Right ventricle myocardium superior (tissue), 1 donor: ENCODE measurements at places on chromosomes 13 and 19.

- DNase-seq: peak; percentile 47
These were observed 2.0 kb upstream of the KLF12 start for GRCh38 chr13:74136084-74136658.

DNA sequence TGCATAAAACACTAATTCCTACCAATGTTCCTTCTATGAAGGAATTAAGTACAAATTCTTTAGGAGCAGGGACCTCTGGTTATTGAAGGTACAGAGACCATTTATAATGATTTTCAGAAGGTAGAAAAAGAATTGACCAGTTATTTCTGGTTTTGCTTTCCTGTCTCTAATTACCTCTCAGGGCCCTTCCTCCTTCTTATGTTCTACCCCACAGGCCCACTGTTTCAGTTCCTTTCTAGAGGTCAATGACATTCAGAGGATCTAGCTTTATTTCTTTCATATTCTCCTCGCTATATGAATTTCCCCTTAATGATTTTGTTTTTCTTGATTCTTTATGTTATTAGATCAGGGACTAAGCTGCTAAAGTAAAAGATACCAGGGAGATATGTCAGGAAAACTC, 345.0 kb upstream of the SPRY2 start:
- no peak for DNase-seq

DNA sequence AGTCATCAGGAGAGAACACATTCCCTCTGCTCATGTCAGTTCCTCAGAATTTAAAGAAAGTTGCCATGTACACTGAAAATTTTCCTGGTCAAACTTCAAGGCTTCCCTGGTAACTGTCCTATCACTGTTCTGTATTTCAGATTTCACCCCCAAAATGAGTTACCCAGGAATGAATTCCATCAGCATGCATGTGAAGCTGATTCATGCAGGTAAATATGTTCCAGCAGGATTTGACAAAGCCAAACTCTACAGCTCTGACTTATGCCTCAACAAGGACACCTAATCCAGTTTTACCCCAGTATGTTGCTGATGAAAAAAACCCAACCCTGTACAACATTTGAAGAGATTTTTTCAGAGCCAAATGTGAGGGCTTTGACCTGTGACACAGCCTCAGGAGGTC, 21.5 kb downstream of the LIG4 start:
- no peak for DNase-seq

GRCh38 chr13:26985285-26985878, 186.2 kb downstream of the USP12 start:
- DNase-seq: peak; percentile 47

GRCh38 chr19:48443731-48444128, 2.1 kb upstream of the GRWD1 start:
- no peak for DNase-seq

DNA sequence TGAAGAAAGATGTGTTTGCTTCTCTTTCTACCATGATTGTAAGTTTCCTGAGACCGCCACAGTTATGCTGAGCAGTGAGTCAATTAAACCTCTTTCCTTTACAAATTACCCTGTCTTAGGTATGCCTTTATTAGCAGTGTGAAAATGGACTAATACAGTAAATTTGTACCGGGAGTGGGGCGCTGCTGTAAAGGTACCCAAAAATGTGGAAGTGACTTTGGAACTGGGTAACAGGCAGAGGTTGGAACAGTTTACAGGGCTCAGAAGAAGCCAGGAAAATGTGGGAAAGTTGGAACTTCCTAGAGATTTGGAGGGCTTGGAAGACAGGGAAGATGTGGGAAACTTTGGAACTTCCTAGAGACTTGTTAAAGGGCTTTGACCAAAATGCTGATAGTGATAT, 9.2 kb upstream of the PDS5B start:
- no peak for DNase-seq

DNA sequence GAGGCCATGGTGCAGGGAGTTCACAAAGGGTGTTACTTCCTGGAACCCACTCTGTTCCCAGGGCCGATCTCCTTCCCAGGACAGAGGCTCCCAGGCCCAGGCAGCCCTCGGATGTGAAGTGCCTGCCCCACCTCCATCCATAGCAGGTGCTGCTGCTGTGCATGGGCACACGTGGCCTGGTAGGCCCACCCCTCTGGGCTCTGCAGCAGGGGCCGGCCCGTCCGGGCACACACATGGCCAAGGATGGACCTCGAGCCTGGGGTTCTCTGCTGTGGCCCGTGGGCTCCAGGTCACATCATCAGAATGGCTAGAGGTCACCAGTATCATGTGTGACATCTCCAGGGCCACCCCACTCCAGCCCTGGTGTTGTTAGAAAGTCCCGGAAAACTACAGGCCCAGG, 71.8 kb downstream of the GADD45B start:
- peak; percentile 19 for DNase-seq

GRCh38 chr19:37227996-37228395, 10.0 kb downstream of the ZNF383 start:
- no peak for DNase-seq

- no peak for DNase-seq
These were observed 66.6 kb upstream of the C1QTNF9B start for GRCh38 chr13:23963947-23964346.

- DNase-seq: no peak
These were observed 785.4 kb downstream of the UQCRFS1 start for GRCh38 chr19:28427376-28428083.

GRCh38 chr19:37007587-37008220, 70.5 kb upstream of the ZNF420 start:
- peak; percentile 89 for DNase-seq

DNA sequence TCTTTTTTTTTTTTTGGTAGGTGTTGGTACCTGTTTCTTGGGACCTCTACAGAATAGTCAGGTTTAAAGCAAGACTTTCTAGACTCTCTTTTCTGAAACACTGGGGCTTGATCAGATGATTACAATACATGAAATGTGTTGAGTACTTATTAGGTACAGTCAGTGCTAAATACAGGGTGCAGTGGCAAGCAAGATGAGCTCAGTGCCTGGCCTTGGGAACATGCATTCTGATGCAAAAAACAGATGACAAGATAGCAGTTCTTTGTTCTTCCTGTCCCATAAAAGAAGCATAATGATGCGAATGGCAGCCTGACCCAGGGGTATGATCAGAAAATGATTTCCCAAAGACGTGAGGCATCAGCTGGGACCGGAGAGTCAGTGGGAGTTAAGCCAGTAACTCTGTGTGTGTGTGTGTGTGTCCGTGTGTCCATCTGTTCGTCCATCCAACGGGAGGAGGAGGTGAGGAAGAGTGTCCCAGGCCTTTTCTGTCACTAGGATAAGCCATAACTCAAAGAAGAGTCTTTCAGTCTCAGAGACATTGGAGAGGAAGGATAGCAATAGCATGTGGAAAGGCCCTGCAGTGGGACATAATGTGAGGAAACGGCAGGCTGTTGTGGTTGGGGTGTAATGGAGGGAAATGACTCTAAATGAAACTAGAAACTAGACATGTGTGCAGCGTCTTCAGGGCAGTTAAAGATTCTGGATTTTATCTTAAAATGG, 32.2 kb downstream of the SLAIN1 start:
- DNase-seq: no peak

DNA sequence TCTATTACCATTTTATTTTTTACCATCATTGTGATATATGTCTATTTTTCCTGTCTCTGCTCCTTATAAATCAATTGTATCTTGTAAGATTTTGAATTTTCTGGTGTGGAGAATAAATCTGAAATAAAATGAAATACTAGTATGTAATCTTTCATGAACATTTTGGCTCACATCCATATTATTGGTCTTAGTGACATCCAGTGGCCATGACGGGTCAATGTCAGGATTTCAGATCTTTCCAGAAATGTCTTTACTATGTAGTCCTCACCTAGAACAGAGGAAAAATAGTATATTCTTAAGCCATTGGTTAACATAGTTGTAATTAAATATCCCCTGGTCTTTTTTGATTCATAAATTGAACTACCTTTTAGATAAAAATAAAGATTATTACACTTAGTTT, 109.8 kb upstream of the GPC6 start:
- DNase-seq: no peak

GRCh38 chr19:40936755-40937154, 54.3 kb upstream of the CYP2B6 start:
- no peak for DNase-seq
